H9 (cell line): ENCODE measurements at places on chromosomes 7 and 10. TPM values are rescaled to one million over a fixed set of nuclear protein-coding genes. Genes with fewer than 3 reads are reported as not detected.

Gene DYNC1I1
- 3.2 TPM in 2 replicates for total RNA-seq

GRCh38 chr10:117664288-117664687 lies 121.7 kb downstream of the EMX2 start:
- DNase-seq: no peak

DNA sequence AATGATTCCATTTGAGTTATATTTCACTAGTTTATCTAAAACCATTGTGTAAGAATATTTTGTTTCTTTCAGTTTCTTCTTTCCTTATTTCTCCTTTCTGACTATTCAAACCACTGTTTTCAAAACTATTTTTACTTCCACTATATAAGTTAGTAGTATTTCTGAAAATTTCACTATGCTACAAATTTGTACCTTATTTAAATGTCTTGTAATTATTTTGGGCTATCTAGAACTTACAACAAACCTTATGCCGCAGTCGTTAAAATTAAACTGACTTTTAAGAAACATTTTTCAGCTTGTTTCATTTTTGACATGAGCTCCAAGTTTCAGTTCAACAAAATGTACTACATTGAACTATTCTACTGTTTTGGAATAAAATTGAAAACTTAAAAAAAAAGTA lies 1.8 kb downstream of the TFEC start:
- no peak for DNase-seq

DNA sequence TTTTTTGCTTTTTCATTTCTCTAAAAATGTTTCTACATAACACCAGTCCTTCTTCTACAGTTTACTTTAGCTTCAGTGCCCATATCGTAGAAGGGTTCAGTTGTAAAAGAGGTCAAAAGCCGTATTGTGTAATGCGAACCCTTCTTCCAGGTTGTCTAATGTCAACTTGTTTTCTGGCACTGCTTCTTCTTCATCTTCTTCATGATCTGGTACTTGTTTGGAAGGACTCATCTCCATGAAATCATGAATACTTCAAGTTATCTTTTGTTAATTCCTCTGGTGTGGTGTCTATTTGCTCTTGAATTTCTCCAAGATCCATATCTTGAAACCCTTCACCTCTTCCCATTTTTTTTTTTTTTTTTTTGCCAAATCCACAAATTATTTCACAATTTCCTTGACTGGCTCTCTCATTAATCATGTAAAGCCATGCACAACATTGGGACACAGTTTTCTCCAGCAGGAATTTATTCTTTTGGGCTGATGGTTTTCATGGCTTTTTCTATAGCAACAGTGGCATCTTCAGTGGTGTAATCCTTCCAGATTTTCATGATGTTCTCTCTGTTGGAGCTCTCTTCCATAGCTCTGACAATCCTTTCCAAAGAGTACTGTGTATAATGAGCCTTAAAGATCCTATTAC lies 85.1 kb downstream of the CPED1 start:
- no peak for DNase-seq

- DNase-seq: no peak
These were observed 9.8 kb upstream of the GRID1 start for GRCh38 chr10:86376403-86376802.

GRCh38 chr10:95601116-95601719 lies 40.0 kb upstream of the SORBS1 start:
- DNase-seq: peak; percentile 92

GRCh38 chr10:75049316-75050148 lies 61.9 kb upstream of the SAMD8 start:
- DNase-seq: no peak

DNA sequence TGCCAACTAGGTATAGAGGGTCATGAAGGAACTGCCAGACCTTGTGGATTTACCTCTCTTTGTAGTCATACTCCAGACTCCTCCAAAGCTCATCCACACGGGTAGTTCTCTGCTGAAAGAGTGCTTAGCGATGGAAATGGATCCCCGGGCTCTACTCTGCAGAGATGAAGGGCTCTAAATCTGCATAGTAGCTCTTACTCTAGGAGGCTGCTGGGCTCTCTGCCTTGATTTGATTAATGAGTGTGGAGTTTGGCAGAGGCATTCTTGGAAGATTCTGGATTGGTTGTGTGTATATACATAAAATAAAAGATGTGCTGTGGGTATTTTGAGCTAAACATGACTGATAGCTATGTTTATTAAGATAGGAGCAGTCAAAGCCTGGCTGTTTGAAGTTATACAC lies 21.3 kb upstream of the CPXM2 start:
- no peak for DNase-seq

GRCh38 chr7:70694971-70695794 lies 436.8 kb upstream of the GALNT17 start:
- DNase-seq: no peak

DNA sequence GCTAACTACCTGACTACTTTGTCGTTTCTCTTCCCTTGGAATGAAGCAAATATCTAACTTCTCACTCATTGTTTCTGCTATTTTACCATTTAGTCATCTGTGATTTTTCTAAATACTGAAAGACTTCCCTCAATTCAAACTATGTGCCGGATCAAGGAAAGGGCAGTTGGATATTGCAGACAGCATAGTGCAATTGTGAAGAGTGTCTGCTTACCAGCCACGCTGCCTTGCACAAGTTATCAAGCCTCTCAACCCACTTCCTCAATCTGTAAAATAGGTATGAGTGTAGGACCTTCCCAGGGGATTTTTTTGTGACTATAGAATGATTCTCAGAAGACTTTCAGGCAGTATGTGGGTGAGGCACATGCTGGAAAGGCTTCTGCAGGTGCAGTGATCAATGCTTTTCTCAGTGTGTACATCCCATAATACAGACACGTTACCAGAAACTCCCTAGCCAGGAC lies 54.3 kb downstream of the EGFR start:
- DNase-seq: no peak
